ENCODE measurements at places on chromosomes 16 and 17. TPM values are rescaled to one million over a fixed set of nuclear protein-coding genes. Genes with fewer than 3 reads are reported as not detected.

- no peak for DNase-seq
Measured at GRCh38 chr16:17076092-17076754, 394.5 kb downstream of the XYLT1 start.

The EPOP gene
- 0.65 TPM for total RNA-seq

GRCh38 chr16:2507052-2507659 lies 6.6 kb upstream of the ATP6V0C start:
- DNase-seq = no peak

The KRT24 gene
- not detected for total RNA-seq

The CDRT15L2 gene
- total RNA-seq = not detected

GRCh38 chr17:79214940-79215604 lies 140.4 kb downstream of the ENGASE start:
- no peak for DNase-seq

The KRT16 gene
- 0.28 TPM for total RNA-seq

GRCh38 chr16:72938795-72939164 lies 109.1 kb downstream of the ZFHX3 start:
- DNase-seq = peak; percentile 73
